GOT3 (cell line): ENCODE measurements at places on chromosomes 6 and 20.

DNA sequence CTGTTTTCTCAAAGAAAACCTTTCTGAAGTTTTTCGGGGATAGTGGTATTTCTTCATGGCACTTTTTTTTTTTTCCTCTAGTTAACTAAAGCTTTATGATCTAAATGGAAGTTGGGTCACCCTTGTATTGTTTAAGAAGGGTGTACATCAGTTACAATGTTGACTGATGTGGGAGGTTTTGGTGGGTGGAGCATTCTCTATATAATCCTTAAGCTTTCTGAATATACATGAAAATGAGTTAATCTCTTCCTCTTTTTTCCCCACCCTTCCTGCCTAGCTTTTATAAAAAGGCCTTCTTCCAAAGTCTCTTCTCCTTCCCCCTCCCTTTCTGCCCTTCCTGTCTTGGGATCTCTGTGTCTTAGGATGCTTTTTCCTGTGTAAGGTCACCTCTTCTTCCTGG is 47.2 kb downstream of the DHX35 start:
- DNase-seq, result no peak

DNA sequence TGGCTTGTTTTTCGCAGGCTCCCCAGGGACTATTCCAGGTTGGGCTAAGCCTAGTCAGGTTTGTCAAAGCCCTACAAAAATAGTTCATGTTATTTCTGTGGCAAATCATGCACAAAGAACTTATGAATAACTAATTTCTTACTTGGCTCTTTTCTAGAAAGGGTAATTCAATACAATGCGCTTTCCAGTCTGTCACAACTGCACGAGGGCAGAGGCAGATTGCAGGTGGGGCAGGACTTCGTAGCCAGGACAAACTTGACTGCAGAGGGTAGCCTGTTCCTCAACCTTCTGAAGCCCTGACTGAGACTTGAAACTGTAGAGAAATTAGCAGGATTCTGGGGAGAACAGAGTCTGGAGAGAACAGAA is 253.5 kb downstream of the QKI start:
- no peak for DNase-seq

GRCh38 chr6:165663736-165664558 is 906 bp upstream of the PDE10A start:
- no peak for DNase-seq

GRCh38 chr6:147154454-147154853 is 49.8 kb upstream of the STXBP5 start:
- no peak for DNase-seq

DNA sequence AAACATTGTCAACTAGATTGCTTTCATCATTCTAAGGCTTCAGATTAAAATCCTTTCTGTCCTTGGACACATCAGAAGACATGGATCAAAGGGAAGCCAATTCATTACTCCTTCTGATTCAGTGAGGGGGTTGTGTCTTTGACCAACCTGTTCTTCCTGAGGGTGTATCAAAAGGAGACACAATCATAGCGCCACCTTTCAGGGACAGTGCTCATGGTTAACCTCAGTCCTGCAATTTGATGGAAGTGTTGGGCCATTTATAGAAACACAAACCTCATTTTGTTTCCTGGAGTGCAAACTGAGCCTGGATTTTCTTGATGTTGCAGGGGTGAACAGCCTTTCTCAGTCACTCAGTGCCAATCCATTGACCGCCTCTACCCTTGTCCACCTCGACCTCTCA is 163.9 kb upstream of the SCGN start:
- no peak for DNase-seq

GRCh38 chr20:9969626-9970025 is 65.2 kb upstream of the ANKEF1 start:
- DNase-seq, result no peak

DNA sequence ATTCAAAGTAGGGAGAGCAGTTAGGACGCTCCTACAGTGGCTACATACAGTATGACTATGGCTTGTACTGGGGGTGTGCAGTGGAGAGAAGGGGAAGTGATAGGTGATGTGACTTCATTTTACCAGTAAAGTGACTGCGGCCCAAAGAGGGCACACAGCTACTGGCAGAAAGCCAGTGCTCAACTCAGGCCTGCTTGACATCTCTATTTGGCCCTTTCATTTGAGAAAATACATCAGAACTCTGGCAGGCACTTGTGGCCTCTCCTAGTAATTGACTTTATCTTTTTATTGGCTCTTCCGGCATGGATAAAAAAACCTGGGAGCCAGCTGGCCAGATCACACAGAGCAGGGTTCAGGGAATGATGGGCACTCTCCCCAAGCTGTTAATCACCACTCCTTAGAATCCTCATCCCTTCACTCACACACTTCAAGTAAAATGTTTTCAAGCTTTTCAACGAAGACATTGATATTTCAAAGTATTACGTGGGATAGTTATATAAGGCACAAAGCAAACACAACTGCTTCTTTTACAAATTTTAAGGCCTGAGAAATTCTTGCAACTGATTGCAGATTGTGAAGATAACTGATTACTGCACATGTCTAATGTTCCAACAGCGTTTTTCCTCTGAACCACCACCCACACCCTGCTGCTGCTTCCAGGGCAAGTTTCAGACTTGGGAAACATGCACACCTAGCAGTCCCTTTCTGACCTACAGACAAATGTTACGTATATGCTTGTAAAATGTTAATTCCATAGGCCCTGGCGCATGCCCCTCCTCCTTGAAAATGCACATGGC is 73.5 kb downstream of the TNFRSF21 start:
- no peak for DNase-seq

- no peak for DNase-seq
Measured at GRCh38 chr6:160431226-160431625, 83.0 kb downstream of the SLC22A3 start.

- DNase-seq, result no peak
Measured at GRCh38 chr6:37174515-37175331, 4.8 kb downstream of the PIM1 start.

GRCh38 chr20:52497731-52498130 is 306.2 kb upstream of the ZFP64 start:
- no peak for DNase-seq

GRCh38 chr6:158172001-158172400 is 3.9 kb downstream of the GTF2H5 start:
- DNase-seq, result no peak

DNA sequence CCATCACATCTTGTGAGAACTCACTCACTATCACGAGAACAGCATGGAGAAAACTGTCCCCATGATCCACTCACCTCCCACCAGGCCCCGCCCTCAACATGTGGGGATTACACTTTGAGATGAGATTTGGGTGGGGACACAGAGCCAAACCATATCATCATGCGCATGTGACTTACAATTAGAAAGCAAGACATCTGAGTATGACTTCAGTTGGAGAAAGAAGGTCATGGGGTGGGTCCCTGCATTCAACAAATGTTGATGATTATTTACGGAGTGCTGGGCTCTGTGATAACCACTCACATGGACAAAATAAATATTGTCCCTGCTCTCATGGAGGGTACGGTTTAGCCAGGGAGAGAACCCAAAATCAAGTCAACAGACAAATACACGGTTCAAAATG is 37.9 kb downstream of the VSTM2L start:
- DNase-seq, result no peak

DNA sequence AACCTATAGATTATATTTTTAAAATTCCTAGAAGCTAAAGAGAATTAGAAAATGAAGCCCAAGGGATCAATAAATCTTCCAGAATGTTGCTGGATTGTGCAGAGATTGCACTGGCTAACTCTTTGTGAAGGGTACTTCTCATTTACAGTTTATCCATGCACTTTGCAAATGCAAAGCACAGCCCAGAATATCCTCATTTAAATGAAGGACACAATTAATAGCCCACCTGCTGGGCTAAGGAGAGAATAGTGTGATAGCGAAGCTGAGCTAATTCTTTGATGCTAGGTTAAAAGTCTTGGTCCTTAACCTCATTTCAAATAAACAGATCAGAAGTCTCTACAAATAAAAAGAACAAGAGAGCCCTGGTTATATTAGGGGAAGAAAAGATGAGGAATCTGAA is 72.5 kb downstream of the SMPDL3A start:
- DNase-seq, result no peak

- DNase-seq, result no peak
Measured at GRCh38 chr6:167208819-167209576, 51.2 kb upstream of the GPR31 start.

DNA sequence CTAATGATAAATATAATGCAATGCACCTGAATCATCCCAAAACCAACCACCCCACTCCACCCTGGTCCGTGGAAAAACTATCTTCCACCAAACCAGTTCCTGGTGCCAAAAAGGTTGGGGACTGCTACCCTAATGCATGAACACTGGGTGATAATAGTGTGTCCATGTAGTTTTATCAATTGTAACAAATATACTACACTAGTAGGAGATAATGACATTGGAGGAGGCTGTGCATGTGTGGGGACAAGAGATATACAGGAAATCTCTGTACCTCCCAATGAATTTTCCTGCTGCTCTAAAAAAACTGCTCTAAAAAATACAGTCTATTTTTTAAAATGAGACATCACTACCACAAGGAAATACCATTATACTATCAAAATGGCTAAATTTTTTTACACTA is 20.5 kb downstream of the CEP85L start:
- no peak for DNase-seq

DNA sequence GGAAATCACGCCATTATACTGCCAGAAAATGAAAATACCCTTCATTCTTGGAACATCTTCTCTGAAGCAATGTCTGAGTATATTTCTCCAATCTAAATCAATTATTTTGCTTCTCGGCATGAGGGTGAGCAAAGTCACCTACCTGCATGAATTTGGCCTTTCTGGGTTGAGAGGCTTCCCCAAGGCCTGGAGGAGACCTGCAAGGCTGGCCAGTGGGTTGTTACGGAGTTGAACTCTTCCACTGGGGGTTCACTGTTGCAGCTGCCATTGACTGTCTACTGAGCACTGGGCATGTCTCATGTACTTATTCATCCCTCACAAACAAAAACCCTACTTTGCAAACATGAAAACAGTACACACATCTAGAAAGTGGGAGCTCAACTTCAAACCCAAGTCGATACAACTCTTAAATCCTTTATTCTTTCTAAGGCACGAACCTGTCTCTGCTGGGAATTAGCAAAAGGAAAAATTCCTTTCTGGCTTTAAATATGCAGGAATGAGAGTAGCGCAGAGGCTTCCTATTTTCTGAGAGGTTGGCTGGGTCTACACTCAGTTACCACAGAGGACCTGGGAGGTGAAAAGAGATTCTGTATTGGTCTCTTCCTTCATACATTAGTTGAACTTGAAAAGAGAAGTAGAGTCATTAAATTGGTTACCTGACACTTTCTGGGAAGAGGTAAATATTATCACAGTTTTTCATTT is 87.6 kb upstream of the SGK1 start:
- DNase-seq, result no peak

- DNase-seq, result no peak
Measured at GRCh38 chr6:104572901-104573300, 286.8 kb downstream of the HACE1 start.

DNA sequence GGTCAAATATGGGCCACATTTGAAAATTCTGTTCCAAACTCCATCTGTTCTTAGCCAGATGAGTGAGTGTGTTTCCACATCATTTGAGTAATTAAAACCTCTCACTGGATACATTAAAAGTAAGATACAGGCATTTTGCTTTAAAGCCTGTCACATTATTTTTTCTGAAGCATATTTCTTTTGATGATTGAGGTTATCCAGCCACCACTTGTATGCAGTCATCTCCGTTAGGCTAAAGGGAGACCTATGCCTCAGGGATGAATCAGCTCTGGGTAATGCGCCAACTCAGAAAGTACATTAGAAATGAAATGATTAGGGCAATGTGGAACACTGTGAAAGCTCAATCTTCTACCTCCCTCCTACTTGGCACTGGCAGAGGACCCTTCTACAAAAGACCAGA is 90.7 kb downstream of the SNAP25 start:
- DNase-seq, result no peak

DNA sequence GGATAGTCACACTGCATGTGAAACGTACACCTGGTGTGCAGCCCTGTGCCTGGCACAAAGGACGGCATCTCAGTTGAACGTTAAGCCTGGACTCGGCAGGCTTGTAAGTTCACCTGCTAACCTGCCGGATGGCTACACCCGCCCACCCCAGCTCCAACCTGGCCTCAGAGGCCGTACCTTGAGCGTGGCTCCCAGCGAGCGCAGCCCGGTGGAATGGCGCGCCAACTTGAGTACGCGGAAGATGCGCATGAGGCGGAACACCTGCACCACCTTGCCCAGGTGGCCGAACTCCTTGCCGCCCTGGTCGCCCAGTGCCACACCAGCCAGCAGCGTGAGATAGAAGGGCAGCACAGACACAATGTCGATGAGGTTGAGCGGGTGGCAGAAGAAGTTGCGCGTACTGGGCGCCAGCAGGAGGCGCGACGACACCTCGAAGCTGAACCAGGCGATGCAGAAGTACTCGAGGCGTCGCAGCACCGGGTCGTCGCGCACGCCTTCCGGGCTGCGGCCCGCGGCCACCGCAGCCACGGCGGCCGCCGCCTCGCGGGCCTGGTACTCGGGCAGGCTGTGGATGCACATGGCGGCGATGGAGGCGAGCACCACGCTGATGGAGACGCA is 3.3 kb downstream of the KCNS1 start:
- no peak for DNase-seq

GRCh38 chr20:36060676-36061075 is 92.3 kb downstream of the CNBD2 start:
- DNase-seq, result no peak

GRCh38 chr6:24009319-24009718 is 116.7 kb upstream of the NRSN1 start:
- DNase-seq, result no peak

- no peak for DNase-seq
Measured at GRCh38 chr20:41428285-41428684, 61.7 kb upstream of the EMILIN3 start.

GRCh38 chr20:46031701-46032254 is 2.8 kb downstream of the SLC12A5 start:
- no peak for DNase-seq

- no peak for DNase-seq
Measured at GRCh38 chr20:49326026-49326425, 48.2 kb upstream of the ZNFX1 start.
